ENCODE measurements at places on chromosomes 7 and 10.

DNA sequence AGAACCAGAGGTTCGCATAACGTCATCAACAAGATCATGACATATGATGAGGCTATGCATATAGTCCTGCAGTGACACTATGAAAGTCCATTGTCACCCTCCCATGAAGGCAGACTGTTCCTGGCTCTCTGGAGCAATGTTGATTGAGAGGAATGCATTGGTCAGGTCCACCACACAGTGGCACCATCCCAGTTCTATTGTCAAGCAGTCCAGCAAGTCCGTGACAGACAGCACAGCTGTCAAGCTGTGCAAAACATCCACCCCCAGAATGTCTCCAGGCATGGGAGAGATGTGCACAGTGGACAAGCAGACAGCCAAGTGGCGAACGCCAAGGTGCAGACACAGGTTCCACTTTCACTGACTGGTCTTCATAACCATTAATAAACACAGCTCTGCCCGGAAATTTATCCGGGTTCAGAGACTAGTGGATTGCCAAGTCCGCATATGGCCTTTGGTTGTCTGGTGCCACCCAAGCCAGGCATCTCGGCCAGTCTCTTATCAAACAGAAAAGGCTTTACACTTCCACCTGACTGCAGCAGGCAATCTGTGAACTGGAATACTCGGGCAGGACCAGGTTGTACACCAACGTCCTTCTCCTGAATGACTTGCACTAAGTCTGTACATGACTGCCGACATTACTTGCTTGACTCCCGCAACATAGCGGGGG, 7.2 kb downstream of the RNF133 start:
- DNase-seq = no peak

DNA sequence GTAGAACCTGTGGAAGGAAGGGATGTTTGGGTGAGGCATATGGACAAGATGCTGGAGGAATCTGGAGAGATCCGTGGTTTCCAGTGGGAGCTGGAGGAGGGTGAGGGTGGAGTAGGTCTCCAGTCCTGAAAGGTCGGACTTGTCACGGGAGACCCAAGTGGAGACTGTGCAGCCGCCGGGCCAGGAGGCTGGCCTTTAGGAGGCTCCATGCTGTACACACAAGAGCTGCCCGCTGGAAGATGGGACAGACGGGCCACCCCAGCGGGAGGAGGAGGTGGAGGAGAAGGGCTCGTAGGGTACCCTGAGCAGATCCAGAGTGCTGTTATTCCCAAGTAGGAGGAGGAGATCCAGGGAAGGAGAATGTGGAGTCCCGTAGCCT, 106.7 kb downstream of the NKX6-2 start:
- no peak for DNase-seq

GRCh38 chr7:158564663-158565035, 23.0 kb downstream of the PTPRN2 start:
- DNase-seq = no peak

- DNase-seq = no peak
These were observed 502.6 kb downstream of the NRG3 start for GRCh38 chr10:82377608-82378007.

DNA sequence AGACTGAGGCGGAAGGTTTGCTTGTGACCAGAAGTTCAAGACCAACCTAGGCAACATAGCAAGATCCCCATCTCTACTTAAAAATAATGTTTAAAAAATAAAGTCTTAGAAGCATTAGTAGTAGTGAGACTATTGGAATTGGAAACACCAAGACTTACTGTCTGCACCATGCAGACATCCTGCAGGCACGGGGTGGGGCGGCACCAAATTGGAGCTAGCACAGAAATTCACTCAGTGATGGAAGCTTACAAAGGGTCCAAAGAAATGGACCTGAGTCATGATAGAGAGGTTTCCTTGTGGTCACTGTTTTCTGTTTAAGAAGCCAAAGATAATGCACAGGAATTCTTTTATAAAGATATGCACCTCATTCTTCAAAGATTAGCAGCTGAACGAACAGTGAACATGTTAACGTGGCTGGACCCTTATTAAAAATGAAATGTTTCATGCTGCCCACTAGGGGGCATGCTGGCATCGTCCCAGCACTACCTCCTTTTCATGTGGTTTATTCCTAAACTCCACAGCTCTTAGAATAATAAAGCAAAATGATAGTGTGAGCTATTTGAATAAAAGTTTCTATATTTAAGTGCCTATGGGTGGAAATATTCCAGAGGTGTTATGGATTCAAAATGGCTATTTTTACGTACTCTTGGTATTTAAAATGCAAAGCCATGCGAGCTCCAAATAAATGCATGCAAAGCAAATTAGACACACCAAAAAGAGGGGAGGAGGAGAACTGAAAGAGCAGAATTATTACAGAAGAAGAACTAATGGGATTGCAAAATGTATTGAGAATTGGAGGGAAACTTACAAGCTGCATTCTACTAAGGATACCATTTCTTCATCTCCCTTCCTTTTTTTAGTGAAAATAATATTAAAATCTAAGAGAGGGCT, 28.6 kb downstream of the PDSS1 start:
- no peak for DNase-seq

DNA sequence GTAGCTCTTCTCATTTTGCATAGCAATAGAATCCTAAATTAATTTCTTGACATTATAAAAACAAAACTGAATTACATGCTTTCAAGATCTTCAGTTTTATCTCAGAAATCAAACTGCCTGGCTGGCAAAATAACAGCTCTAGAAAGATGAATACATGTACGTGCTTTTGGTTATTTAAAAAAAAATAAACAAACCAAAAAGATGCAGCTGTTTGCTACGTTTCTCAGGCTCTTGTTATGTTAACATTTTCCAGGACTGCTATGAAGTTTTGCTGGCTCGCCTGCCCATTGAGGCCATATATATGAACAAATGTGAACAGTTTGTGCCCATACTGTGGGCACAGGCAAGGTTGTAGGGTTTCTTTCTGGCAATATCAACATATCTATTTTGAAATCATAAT, 86.6 kb downstream of the ODAD2 start:
- no peak for DNase-seq
